ENCODE measurements at places on chromosomes 16 and 17.

DNA sequence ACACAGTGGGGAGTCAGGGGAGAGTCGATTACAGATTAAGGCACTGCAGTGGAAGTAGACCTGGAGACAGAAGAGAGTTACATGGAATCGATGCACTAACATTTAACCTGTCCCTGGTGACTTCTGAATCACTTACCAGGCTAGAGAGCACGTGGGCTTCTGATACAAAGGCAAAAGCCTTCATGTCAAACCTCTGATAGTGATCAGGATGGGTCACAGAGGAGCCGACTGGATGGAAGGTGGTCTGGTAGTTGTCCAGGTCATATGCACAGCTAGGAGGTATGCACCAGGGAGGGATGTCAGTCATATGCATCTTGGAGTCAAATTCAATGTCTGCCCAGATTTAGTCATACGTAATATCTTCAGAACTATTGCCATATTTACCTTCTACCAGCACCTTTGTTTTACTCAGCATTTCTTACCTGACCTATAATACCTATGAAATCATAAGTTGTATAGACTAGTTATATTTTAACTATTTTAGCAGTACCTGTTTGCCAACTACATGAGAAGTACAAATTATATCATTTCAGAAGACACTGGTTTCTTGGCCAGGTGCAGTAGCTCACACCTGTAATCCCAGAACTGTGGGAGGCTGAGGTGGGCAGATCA, 11.7 kb downstream of the ZP2 start:
- no peak for DNase-seq

DNA sequence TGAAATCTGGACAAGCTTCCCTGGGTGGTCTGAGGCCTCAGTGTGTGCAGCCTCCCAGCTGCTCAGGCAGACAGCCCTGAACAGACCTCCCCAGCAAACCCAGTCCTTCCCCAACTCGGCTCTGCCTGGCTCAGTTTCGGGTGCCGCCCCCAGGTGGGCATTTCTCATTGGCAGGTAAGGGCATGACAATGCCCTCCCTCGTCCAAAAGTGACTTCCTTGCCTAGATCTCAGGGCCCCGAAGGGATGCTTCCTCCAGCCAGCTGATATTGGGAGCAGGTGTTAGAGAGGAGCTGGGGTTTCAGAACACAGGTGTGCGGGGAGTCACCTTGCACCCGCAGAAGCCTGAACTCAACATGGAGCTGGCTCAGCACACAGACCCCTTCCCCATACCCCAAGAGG, 3.8 kb upstream of the PPL start:
- no peak for DNase-seq

GRCh38 chr16:13913374-13914292, 6.3 kb upstream of the ERCC4 start:
- no peak for DNase-seq

DNA sequence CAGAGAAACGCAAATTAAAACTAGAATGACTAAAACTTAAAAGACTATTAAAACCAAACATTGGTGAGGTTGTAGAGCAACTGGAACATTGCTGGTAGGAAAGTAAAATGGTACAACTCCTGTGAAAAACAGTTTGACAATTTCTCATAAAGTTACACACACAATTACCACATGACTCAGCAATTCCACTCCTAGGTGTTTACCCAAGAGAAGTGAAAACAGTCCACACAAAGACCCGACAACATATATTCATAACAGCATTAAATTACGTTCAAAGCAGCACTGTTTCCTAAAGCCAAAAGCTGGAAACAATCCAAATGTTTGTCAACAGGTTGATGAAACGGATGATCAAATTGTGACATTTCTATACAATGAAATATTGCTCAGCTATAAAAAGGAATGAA, 26.5 kb upstream of the ALOX12 start:
- DNase-seq, result no peak

- DNase-seq, result no peak
These were observed at the start of gene PRRT2 for GRCh38 chr16:29811896-29812665. TSS of gene PRRT2 (plus strand) at chr16:29812193. CDS start at chr16:29813055, 862 bp downstream.

GRCh38 chr16:23826528-23827045, 9.2 kb upstream of the PRKCB start:
- no peak for DNase-seq

GRCh38 chr16:87441886-87442580, 49.9 kb downstream of the MAP1LC3B start:
- DNase-seq, result no peak

- DNase-seq, result no peak
These were observed 13.7 kb downstream of the PITPNC1 start for GRCh38 chr17:67390646-67391361.

DNA sequence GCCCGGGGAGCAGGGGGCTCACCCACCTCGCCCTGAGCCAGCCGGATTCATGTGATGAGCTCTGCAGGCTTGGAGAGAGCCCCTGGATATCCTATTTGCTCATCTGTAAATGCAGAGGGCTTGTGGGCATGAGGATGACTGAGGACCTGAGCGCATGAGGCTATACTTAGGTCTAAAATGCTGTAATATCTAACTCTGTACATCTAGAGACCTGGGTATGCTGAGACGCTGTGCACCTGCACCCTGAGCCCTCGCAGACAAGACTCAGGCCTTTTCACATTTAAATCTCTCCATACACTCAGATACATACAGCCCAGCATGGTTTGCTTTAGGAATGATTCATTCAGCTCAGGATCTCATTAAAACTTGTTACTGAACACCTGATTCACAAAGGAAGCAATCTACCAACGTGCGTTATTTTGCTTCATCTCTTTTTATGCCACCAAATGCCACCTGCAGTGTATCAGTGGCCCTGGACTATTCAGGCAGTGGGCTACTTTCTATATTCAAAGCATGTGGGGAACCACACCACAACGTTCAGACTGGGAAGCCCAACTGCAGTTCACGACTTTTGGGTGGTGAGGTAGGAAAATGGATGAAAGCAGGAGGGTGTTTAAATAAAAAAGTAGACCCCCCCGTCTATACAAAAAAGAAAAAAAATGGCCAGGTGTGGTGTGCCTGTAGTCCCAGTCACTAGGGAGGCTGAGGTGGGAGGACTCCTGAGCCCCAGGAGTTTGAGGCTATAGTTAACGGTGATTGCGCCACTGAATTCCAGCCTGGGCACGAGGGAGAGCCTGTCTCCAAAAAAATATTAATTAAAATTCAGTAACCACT, 12.0 kb downstream of the USP7 start:
- DNase-seq, result no peak

DNA sequence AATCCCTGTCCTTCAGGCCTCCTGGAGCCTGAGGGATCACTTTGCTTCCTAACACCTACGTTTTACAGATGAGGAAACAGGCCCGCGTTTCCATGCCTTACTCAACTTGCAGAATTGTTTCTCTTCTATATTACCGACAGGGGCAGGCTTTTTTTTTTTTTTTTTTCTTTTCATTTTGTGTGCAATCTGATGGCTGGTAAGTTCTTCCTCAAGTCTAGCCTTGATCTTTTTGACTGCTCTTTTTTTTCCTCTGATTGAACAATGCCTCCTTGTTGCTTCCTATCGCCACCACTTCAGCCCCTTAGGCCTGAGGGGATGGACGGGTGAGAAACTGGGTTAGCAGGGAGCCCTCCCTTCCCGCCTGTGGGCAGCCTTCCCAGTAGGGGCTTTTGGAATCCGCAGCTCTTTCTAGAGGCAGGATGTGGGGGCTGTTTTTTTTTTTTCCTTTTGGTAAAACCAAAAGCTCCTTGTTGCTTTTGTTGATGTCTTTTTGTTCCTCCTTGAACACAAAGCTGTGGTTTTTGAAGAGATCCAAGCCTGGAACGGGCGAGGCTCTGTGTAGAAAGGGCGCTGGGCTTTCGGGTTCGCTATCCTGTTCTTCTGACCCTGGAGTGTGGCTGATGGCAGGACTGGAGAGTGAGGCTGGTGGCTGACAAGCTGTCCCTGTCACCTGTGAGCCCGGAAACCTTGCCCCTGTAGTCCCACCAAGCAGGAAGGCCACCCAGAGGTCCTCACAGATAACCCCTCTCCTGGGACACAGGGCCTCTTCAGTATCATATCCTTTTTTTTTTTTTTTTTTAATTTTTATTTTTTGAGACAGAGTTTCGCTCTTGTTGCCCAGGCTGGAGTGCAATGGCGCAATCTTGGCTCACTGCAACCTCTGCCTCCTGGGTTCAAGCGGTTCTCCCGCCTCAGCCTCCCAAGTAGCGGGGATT, 14.0 kb downstream of the LASP1 start:
- no peak for DNase-seq

GRCh38 chr17:17801800-17802481, 34.8 kb downstream of the SREBF1 start:
- DNase-seq, result no peak

GRCh38 chr17:47621293-47622179, 28.2 kb upstream of the KPNB1 start:
- DNase-seq, result peak; percentile 88

DNA sequence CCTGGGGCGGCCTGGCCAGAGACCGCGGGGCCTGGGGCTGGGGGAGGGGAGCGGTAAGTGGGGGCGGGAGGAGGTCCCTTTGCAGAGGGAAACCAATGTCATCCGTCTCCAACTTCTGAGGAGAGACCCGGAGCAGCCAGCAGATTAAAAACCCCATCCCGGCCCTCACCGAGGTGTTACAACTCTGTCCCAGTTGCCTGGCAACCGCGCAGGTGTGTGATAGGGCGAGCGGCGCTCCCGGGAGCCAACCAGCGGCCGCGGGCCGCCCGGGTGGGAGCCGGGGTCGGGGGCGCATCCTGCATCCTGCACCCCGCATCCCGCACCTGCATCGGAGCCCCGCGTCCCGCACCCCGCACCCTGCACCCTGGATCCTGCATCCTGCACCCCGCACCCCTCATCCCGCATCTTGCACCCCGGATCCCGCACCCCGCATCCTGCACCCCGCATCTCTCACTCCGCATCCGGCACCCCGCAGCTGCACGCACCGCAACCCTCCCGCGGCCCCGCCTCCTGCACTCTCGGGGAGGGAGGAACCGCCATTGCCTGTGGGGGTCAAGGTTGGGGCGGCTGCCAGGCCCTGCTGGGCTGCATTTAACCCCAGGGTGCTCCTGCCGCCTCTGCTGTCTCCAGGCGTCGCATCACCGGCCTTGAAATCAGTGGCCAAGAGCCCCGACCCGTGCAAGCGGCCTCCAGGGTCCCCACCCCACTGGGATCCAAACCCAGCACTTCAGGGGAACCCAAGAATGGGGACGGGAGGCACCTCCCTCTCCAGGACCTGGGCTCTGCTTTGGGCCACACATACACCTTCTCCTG, 47.3 kb downstream of the RTN4RL1 start:
- DNase-seq, result no peak

DNA sequence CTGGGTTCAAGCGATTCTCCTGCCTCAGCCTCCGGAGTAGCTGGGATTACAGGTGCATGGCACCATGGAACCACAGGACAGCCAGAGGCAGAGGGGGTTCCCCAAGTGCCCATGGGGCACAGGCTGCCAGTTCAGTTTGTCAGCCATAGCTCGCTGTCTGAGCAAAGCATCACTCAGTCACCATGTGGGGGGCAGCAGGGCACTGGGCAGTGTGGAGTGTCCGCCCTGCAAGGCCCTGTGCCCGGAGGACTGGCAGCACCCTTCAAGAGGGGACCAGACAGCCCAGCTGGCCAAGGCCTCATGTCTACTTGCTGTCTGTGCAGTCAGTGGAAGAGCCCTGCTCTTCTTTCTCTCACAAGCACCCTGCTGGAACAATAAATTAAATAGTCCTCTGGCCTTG, 6.4 kb downstream of the ALYREF start:
- no peak for DNase-seq

DNA sequence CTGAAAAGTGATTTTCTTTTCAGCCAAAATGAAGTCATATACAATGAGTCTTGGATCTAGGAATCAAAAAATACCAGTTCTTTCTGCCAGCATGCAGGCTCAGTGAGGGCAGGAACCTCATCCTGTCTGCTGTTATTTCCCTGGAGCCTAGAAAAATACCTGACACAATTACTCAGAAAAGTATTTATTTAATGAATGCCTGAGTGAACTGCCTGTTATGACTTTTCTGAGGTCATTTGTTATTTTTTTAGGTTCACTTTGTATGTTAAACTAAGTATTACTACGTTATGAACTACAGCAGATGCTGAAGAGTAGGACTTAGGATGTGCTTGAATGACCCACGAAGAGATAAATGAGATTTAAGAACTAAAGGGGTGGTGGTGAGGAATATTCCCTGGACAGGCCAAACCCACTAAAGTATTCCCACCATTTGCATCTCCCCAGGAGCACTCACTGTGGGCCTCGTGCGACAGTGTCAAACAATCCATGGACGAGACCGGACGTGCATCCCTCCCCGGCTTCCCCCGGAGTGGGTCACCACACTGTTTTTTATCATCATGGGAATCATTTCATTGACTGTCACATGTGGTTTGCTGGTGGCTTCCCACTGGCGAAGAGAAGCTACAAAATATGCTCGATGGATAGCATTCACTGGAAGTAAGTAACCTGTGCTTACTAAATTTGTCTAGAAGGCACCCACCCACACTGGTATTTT, 17.1 kb upstream of the VWA3A start:
- no peak for DNase-seq

GRCh38 chr16:1984347-1985225, 593 bp downstream of the GFER start:
- no peak for DNase-seq

DNA sequence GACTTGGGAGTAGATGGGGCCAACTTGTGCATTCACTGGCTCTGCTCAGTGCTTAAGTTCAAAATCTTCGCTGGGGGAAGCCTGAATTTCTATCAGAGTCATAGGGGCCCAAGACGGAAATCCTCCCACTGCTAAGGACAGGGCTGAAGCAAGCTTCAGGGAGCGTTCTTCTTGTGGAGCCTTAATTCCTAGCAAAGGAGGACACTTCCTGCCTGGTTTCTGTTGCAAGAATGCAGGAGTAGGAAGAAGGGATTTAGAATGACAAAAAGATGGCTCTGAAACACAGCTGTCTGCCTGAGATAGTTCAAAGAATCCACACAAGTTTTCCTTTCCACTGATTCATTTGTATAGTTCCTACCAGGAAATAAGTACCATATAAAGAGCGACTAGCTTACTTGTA, 26.4 kb downstream of the PSME3IP1 start:
- no peak for DNase-seq

DNA sequence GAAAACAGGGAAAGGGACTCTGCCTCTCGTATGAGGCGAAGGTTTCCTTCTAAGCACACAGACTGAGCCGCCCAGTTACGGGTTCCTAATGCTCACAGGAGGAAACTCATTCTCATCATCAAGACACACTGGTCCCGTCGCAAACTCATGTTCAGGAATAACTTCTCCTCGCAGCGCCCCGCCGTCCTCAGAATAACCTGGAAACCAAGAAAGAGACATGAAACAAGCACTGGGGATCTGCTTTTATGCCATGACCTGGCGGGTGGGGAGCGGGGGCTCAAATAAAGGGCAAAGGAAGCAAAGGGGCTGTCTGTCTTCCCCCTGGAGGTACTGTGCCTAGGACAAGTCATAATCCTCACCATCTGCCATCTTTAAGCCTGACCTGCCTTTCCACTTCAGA, 31.3 kb downstream of the WIPI1 start:
- no peak for DNase-seq

GRCh38 chr17:78820841-78821240, 19.8 kb downstream of the USP36 start:
- no peak for DNase-seq

- DNase-seq, result no peak
These were observed 4.0 kb upstream of the ABCC3 start for GRCh38 chr17:50630524-50631194.
